Skeletal muscle cell (primary cell): ENCODE measurements at places on chromosomes 1 and 21.

DNA sequence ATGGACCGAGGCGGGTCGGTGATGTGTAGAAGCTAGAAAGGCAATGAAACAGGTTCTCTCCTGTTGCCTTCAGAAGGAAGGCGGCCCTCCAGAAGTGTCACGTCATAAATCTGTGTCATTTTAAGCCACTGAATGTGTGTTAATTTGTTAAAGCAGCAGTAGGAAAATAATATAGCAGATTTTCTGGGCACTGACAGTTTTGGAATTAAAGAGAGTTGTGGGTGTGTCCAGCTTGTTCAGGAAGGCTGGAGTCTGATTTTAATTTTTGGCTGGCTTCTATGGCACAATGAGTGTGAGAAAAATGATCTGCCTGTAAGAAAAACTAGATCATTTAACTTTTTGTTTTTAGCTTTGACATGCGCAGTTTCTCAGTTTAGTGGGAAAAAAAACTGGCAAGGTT is 177.3 kb downstream of the EDEM3 start:
- DNase-seq, result no peak

DNA sequence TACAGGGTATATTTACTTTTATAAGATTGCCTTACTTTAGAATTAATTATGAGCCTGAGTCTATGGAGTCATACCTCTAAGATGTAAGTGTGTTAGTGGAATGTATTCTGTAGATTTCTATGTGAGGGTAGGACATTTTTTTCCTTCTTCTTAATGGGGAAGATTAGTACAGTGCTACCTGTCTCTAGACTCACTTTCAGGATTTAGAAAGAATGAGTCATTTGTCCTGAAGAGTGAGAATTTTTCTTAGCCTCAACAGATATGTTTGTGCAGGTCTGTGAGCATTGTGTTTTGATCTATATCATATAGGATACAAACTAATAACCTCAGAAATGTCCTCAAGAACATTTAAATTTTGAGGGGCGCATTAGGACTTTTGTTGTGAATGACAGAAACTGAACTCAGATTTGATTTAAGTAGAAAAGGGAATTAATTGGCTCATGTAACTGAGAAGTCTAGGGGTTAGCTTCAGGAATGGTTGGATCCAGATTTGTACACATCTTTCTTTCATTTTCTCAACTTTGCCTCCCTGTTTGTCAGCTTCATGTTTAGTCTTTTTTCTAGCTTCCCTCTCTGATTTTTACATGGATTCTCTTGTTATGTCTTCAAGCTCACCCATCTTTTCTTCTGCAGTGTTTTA is 45.3 kb downstream of the TTC3 start:
- DNase-seq, result no peak

DNA sequence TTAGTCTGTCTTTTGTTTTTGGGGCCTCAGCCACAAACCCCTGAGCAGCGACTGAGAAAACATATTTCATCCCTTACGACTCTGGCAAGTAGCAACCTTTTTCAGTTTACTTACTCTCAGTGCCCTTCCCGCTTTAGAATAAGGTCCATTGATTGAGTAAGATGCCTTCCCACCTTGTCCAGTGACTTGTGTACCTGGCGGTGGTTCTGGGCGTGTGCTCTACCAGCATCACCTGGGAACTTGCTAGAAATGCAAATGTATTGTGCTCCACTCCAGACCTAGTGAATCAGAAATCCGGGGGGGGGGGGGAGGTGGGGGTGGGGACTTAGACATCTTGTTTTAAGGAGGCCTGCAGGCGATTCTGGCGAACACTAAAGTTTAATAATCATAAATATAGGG is 72.1 kb downstream of the S1PR1 start:
- no peak for DNase-seq

GRCh38 chr1:184153731-184154130 is 102.2 kb downstream of the TSEN15 start:
- no peak for DNase-seq

GRCh38 chr1:107419003-107419402 is 278.2 kb downstream of the NTNG1 start:
- DNase-seq, result no peak

GRCh38 chr1:33086384-33086850 is 5.5 kb downstream of the AZIN2 start:
- DNase-seq, result peak; percentile 53

GRCh38 chr1:177922209-177922608 is 47.6 kb downstream of the SEC16B start:
- no peak for DNase-seq

DNA sequence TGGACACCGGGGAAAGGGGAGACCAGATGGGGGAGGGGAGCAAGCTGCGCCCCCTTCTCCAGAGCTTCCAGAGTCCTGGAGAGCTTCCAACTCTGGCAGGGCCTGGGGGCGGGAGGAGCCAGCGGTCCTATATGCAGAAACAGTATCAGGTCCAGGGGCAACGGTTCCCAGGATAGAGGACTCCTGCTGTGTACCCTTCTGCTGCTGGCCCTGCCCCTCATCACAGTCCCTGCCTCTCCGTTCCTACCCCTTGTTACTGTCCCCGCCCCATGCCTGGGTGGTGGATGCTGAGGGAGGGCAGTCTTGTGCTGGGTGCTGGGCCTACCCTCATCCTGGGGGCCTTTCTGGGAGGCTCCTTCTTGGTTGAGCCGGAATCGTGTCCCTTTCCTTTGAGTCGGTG is 19.2 kb upstream of the PEX10 start:
- no peak for DNase-seq

- no peak for DNase-seq
Observed at GRCh38 chr1:218171302-218171893, 113.7 kb upstream of the RRP15 start.

- DNase-seq, result no peak
Observed at GRCh38 chr1:38003261-38004250, 1.8 kb downstream of the FHL3 start.

DNA sequence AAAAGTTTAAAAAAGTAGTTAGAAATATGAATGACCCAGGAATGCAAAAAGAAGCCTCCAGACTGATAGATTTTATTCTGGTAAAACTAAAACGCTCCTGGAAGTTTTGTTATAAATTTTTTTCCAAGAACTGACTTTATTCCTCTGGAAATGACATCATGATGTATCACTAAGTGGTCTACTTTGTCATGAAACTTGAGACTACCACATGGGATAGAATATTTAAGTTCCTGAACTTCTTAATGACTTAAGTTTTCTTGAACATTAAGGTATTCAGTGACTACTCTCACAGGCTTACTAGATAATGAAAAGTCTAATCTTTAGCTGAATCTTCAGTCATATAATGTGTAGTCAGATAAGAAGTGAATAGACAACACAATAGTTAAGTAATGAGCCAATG is 842.2 kb downstream of the USP25 start:
- peak; percentile 39 for DNase-seq

GRCh38 chr1:210898473-210898872 is 235.5 kb downstream of the KCNH1 start:
- no peak for DNase-seq

DNA sequence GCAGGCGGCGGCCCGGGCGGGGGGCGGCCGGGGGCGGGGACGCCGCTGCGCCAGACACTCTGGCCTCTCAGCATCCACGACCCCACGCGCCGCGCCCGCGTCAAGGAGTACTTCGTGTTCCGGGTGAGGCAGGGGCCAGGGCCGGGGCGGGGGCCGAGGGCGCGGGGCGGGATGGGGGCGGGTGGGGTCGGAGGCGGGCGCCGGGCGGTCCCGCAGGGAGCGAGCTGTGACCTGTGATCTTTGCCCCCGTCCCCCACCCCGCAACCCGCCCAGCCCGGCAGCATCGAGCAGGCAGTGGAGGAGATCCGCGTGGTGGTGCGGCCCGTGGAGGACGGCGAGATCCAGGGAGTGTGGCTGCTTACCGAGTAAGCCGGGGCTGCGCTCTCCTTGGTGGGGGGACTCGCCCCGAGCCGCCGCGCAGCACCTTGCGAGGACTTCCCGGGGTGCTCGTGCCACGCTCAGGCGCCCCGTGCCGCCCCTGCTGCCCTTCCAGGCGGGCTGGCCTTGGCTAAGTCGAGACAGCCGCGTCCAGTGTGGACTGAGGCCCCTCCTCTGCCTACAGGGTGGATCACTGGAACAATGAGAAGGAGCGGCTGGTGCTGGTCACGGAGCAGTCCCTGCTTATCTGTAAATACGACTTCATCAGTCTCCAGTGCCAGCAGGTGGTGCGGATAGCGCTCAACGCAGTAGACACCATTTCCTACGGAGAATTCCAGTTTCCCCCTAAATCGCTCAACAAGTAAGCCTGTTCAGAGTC is 514 bp downstream of the TPRG1L start:
- DNase-seq, result no peak

- DNase-seq, result no peak
Observed at GRCh38 chr1:61245696-61246400, 163.5 kb downstream of the NFIA start.

DNA sequence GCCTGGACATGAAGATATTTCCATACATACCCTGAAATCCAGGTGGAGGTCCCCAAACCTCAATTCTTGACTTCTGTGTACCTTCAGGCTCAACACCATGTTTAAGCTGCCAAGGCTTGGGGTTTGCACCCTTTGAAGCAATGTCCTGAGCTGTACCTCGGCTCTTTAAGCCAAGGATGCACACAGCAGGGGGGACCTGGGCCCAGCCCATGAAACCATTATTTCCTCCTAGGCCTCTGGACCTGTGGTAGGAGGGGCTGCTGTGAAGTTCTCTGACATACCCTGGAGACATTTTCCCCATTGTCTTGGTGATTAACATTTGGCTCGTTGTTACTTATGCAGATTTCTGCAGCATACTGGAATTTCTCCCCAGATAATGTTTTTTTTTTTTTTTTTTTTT is 184.3 kb upstream of the RGS18 start:
- no peak for DNase-seq

- peak; percentile 17 for DNase-seq
Observed at GRCh38 chr21:26320596-26320995, 150.0 kb upstream of the APP start.

- no peak for DNase-seq
Observed at GRCh38 chr1:192668409-192668983, 32.5 kb downstream of the RGS13 start.

GRCh38 chr1:46152016-46152415 is 19.6 kb upstream of the PIK3R3 start:
- DNase-seq, result peak; percentile 52

GRCh38 chr1:173424782-173425407 is 52.2 kb upstream of the PRDX6 start:
- DNase-seq, result peak; percentile 45

DNA sequence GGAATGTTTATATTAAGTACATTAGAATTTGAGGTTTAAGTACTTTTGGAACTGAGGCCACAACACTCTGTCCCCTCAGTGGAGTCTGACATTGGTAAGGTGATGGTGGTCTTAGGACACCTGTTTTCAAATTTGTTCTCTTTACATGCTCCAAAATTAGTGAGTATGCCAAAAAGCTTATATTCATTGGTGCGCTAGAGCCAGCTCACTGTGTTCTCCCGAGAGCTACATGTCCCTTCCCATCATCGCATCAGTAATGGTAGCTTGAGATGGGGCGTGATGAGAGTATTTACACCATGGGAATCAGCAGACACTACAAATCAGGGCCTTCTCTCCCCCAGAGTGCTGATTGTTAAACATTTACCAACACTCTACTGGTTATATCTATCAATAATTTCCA is 19.5 kb downstream of the ETS2 start:
- DNase-seq, result no peak

- no peak for DNase-seq
Observed at GRCh38 chr1:197958438-197959305, 41.5 kb downstream of the LHX9 start.

GRCh38 chr21:21750124-21750825 is 752.1 kb downstream of the NCAM2 start:
- DNase-seq, result no peak

DNA sequence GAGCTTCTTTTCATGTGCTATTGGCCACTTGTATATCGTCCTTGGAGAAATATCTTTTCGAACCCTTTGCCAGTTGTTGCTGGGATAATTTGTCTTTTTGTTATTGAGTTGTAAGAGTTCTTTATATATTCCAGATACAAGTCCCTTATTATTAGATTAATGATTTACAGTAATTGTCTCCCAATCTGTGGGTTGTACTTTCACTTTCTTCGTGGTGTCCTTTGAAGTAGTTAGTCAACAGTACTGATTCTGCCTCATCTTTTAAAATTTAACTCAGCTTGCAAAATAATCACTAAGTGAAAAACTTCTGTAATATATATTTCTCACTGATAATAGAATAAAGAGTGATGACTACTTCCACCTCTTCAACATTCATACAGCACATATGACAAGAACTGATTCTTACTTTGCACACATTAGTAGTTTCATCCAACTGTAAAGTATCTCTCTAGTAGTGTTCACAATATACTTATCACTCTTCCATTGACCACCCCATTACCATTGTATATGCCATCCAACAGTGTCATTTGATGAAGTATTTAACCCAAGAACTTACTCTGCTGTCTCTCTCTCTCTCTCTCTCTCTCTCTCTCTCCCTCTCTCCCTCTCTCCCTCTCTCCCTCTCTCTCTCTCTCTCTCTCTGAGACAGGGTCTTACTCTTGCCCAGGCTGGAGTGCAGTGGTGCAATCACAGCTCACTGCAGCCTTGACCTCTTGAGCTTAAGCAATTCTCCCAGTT is 104.2 kb upstream of the DMRTA2 start:
- DNase-seq, result no peak

GRCh38 chr1:90356991-90357390 is 360.1 kb downstream of the BARHL2 start:
- no peak for DNase-seq

DNA sequence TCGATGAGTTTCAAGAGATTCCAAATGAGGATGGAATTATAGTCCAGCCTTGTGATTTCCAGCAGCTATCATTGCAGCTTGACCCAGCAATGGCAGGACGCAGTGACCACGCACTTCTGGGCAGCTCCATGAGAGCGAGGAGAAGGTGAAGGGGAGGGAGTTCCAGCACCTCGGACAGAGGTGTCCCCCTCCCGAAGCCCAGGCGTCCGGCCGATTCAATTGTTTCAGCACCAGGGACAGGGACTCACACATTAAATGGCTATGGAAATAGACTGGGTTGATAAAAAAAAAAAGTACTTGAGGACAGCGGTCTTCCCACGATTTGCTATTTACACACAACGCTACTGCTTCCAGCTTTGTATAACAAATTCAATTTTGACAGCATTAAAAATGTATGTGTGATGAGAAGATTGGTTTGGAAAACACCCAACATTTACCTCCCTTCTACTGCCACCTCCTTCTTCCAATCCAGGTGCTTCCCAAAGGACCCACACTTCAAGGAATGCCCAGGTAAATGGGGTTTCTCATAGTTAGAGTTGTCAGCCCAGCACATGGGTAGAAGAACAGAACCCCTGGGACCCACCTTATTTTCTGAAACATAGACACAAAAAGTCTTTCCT is 71.8 kb downstream of the DISP3 start:
- peak; percentile 30 for DNase-seq

GRCh38 chr1:185731446-185731845 is 2.7 kb upstream of the HMCN1 start:
- no peak for DNase-seq
